ENCODE measurements at places on chromosomes 13 and 19. TPM values are rescaled to one million over a fixed set of nuclear protein-coding genes. Genes with fewer than 3 reads are reported as not detected.

DNA sequence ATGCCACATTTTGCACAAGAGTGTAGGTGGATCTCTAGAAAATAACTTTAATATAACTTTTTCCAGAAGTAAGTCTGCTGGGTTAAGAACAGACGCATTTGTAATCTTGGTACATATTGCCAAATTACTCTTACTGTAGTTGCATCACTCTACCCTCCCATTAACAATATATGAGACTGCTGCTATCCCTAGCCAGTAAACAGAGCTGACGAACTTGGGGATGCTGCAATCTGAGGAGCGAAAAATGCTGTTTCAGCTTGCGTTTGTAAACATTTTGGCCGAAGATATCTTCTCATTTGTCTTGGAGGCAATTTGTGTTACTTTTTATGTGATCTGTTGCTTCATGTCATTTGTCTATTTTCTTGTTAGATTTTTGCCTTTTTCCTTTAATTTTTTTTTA lies 1482.8 kb downstream of the OLFM4 start:
- DNase-seq: no peak

- no peak for DNase-seq
These were observed 17.0 kb downstream of the EMP3 start for GRCh38 chr19:48342414-48342738.

DNA sequence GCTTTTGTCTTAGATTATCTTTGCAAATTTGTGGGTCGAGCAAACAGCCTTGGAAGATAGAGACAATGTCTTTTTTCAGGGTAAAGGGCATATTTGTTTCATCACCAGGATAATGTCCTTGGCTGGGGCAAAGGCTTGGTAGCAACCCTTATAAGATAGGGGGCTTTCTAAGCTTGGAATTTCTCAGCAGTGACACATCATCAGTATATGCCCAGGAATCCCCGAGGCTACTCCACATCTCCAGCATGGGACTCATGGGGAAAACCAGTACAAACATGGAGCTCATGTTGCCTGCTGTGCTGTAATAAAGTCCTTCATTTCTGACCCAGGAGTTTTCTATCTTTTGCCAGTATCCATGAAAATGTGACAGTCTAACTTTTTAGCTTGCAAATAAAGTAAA lies 77.1 kb downstream of the DCLK1 start:
- no peak for DNase-seq

DNA sequence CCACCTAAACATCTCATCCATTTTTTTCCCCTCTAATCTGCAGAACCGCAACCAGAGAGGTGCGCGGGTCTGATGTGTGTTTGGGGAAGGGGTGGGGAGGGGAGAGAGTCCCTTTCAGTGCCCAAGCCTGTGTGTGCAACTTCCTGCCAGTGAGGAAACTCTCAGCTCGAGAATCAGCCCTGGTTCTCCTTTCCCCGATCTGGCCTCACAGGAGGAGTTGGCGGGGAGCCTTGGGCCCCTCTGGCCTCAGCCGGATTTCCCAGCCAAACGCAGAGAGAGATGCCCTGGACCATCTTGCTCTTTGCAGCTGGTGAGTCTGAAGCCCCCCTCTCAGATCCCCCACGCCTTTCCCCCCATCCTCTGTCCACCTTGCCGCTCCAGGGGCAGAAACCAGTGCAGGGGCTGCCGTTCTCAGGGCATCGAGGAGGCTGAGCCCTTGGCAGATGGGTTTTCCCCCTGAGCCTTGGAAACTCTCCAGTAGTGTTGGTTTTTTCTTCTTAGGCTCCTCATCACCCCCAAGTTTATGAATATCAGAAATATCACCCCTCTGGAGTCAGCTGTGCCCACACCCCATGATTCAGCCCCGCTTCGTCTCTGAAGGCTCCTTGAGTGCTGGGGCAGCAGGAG lies at the start of gene C19orf38:
TSS of gene C19orf38 (plus strand) at position 186 of the 627 bp plus-strand sequence. CDS start at position 280, 94 bp downstream.
- no peak for DNase-seq

DNA sequence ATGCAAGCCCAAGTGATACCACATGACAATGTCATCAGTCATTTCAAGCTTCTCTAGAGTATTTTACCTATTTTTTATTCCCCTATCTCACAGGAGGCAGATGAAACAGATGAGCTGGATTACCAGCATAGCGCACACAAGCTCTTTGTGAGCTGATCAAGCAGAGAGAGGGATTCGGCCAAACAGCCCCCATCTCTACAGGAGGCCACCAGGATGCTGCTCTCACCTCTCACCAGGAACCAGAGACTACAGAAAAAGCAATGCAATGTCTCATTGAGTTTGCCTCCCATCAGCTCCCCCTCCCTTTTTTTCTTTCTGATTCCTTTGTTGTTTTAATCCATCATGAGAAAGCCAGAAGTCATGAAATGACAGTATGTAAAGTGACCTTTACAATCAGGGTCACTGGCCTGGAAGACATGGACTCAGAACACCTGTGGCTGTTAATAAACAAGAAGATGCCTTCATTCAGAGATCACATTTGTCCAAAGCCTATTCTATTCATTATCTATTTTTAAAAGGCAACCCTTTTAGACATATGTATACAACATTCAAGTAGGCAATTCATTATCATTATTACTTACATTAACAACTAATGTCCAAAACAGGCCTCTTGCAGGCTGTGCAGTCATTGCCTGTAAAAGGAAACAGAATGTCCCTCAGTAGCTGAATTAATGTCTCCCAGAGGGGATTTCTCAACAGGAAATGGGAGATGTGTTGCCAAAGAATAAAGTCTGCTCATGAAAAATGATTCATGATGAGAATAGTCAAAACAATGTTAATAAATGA lies 656.6 kb downstream of the TBC1D4 start:
- DNase-seq: no peak

SIGLEC8 gene
- 0.20 TPM for total RNA-seq

COMP gene
- total RNA-seq: 117 TPM

F10 gene
- 12.0 TPM for total RNA-seq

Measured in tibial nerve (tissue), 4 donors.